Spinal cord (tissue), 10 donors: ENCODE measurements at places on chromosomes 1 and 21.

DNA sequence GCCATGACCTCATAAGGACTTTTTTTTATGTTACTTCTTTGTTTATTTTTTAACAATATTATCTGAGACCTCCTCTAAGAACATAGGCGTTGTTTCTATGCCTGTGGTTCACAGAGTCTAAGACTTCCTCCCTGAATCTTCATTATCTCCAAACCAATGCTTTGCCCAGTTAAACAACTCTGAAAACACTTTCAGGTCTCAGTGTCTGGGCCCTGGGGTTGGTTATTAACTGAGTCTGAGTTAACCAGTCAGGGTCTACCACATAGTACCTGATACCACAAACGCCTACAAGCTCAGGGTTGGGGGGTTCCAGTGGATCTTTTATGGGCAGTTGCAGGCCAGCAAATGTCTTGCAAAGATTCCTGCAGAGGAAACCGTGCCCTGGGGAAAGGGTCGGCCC is 138.2 kb downstream of the AJAP1 start:
- DNase-seq: no peak

DNA sequence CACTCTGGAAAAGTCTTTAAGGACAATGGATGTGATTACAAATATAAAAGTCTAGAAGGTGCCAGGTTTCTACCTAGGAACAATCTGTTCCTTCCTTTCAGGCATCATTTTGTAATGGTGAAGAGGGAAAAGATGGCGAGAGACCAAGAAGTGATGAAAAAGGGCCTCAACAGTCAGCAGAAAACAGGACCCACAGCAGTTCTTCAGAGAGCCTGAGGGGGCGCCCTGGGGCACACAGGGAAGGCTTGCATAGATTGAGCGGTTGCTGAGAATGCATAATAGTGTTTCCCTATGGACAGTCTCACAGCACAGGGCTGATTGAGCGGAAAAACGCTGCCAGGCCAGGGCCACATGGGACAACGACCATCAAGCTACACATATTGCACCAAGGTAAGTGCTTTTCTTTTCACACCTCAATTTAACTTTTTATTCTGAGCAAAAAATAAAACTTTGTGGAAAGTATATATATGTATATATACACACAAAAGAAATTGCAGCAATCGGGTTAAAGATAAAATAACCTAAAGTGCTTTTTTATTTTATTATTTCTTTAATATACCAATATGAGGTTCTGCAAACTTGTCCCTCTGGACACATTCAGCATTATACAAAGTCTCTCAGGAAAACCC is 3.1 kb upstream of the YRDC start:
- no peak for DNase-seq

DNA sequence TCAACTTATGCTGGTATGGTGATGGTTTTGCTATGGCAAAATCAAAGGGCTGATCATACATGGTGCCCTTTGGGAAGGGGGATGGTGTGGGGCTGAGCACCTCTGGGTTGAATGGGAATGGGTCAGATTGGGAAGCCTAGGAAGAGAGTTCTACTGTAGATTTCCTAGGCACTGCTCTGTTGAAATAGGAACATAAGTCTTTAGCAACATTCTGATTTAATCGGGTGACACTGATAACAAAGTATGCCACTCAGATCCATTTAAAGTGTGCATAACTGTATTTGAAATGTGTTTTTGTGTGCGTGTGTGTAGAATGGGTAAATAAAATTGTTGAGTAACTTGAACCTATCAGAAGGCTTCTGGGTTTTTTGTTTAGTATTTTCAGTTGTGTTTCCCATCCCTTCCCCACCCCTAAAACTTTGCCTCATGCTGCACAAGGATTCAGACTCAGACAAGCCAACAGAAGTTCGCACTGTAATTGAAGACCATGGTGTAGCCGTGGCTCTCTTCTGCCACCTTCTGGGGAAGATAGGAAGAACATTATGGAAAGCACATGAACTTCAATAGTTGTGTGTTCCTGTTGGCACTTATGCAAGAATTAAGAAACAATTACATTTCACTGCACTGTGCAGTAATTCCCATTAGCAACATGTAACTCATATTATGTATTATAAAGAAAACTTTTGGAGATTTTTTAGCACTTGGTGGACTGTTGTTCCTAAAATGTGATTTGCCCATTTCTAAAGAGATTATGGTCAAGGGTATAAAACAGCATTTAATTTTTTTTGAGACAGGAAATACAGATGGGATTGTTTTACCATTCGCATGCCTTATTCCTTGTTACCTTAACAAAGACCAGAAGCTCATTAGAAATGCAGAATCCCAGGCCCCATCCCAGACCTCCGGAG is 10.9 kb upstream of the C4BPB start:
- peak; percentile 93 for DNase-seq

DNA sequence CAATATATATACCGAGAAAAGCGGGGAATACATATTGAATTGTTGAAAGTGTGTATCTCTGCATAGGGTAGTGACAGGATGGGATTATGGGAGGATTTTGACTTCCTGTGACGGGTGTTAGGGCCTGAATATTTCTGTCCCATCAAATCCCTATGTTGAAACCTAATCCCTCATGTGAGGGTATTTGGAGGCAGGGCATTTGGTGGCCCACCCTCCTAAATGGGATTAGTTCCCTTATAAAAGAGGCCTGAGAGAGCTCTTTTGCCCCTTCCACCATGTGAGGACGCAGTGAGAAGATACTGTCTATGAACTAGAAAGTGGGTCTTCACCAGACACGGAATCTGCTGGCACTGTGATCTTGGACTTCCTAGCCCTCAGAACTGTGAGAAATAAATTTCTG is 137.3 kb downstream of the ZSCAN20 start:
- no peak for DNase-seq

GRCh38 chr1:115222616-115223402 is 115.2 kb downstream of the NGF start:
- DNase-seq: no peak

DNA sequence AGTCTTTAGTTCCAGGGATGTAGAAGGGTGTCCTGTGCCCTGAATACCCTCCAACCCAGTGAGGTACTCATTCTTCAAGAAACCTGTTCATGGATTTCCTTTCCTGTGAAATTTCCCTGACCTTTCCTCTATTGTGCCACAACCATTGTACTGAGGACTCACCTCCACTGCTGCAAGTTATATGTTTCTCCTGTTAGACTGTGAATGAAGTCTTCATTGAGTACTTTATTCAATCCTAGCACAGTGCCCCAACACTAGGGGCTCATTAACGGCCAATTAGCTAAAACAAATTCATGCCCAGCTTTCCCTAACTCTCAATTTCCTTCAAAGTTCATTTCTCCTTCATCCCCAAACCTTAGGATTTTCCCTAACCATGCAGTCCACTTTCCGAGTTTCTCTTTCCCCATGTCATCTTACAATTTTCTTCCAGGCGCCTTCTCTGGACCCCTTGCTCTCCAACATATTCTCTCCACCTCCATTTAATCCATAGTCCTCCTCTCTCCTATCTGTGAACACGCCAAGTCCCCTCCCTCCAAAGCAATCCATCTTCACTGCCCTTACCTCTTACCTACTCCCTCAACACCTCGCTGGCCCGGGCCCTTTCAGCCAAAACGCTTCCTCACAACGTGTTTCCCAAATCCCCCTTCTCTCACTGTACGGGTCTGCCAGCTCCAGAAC is 1.3 kb downstream of the TRIM33 start:
- DNase-seq: peak; percentile 4

DNA sequence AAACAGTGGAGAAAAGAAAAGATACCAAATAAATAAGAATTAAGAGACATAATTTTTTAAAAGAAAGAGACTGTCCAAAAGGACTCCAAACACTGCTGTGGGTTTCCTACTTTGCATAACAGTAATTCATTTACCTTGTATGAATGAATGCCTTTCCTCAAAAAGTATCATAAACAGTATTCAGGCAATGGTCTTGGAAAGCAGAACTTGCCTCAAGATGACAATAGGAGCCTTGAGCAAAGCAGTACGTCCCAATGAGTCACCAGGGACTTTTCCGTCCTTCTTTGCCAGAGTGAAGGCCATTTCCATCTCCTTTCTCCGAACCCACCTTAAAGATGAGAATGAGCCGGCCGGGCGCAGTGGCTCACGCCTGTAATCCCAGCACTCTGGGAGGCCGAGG is 186.4 kb downstream of the ZBTB18 start:
- DNase-seq: no peak

DNA sequence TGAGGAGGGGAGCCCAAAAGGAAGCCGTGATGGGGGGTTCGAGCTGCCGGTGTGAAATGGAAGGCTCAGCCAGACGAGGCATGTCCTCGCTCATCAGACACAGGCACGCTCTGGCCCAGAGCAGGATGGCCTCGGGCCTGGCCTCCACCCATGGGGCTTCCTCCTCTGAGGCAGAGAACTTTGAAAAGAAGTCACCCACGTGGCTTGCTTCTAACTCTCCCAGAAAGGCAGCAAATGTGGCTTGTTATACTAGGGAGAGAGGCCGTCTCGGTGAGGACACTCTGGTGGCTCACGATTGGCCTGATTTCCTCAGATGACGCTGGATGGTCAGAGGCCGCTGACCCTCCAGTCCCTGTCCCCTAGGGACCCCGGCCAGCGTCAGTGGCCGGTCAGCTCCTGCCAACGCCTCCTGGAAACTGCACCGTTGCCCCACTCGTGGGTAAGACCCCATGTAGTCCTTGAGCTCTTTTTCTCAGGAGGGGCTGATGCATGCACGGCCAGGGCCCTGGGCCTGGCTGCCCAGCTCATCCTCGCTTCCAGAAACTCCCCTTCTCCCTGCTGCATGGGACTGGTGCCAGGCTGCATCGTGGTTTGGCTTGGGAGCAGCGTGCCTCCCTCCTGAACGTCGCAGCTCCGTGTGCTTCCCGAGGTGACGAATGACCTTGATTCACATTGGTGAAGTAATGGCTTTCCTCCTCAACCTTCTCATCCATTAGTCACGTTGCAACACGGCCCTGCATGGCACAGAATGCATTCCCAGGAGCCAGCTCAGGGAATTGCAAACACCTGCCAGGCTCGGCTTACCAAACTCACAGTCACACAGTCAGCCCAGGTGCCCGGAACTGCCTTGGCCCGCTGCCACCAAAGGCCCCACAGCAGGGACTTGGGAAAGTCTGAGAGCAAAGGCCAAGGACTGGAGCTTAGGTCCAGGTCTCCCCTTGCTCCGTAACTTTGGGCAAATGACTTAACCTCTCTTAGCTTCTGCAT is 58.8 kb downstream of the TOMM20 start:
- no peak for DNase-seq

- no peak for DNase-seq
Measured at GRCh38 chr21:31184459-31184858, 146.2 kb upstream of the KRTAP19-8 start.

- DNase-seq: no peak
Measured at GRCh38 chr1:150015651-150016131, 5.2 kb upstream of the OTUD7B start.

DNA sequence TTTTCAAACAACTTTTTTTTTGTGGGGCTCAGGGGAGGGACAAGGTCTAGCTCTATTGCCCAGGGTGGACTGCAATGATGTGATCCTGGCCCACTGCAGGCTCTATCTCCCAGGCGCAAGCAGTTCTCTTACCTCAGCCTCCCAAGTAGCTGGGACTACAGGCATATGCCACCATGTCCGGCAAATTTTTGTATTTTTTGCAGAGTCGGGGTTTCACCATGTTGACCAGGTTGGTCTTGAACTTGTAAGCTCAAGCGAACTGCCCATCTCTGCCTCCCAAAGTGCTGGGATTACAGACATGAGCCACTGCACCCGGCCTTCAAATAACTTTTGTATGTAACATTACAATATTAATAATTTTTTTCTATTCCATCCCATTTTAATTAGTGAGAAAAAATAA is 33.0 kb downstream of the RAB3GAP2 start:
- no peak for DNase-seq

- DNase-seq: no peak
Measured at GRCh38 chr1:16973215-16973614, 7.2 kb downstream of the MFAP2 start.

DNA sequence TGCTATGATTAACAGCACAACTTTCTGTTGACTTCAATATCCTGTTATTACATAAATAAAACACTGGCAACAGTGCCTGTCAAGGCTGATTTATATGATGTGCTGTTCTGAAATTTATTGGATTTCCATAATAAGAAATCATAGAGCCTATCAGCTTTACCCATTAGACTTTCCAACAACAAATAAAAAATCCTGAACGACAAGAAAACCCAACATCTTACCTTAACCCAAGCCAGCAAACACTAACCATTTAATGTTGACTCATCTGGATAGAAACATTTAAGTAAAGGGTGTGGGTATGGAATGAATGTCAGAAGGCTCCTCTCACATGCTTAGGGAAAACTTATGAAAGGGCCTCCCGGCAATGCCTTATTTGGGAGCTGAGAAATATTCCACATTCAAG is 165.1 kb downstream of the SLC45A1 start:
- DNase-seq: no peak

DNA sequence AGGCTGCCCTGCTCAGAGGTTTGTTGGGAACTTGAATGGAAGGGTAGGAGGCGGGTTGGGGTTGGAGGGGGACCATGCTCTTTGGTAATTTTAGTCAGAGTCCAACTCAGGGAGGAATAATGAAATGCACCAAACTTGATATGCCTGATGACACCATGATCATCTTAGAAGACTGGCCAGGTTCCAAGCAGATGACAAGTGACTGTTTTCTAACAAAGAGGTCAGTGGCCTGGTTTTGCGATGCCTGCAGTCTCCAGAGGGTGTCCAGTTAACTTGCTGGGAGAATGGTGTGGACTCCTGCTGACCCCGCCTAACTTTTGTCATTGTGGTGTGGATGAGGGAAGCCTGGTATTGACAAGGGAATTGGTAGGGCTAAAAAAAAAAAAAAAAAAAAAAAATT is 12.4 kb downstream of the VANGL1 start:
- DNase-seq: no peak
